ENCODE measurements at places on chromosomes 4 and X.

- no peak for DNase-seq
These were observed 188.8 kb upstream of the FSTL5 start for GRCh38 chr4:162352580-162353107.

GRCh38 chrX:9598344-9598743 lies 133.5 kb downstream of the TBL1X start:
- no peak for DNase-seq

- no peak for DNase-seq
These were observed 11.9 kb upstream of the CAPN6 start for GRCh38 chrX:111282139-111282538.

DNA sequence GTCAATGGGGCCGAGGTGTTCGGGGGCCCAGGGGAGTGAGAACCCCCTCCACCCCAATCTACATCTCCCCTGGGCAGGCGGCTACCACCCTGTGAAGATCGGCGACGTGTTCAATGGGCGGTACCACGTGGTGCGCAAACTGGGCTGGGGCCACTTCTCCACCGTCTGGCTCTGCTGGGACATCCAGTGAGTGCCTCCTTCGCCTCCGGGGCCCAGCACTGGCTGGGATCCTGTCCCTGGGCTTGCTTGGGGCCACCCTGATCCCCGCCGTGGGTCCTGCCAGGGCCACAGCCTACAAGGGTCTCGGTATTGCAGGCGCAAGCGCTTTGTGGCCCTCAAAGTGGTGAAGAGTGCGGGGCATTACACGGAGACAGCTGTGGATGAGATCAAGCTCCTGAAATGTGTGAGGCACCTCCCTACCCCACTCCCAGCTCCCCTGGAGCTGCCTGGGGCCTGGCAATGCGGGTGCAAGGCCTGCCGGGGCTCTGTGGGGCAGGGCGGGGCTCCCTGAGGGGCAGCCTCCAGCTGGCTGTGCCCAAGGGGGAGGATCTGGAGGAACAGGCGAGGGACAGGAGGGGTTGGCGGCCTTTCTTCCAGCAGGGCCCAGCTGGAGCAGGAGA lies 697 bp downstream of the SRPK3 start:
- DNase-seq = no peak

GRCh38 chr4:151677193-151677592 lies 83.6 kb downstream of the GATB start:
- no peak for DNase-seq

DNA sequence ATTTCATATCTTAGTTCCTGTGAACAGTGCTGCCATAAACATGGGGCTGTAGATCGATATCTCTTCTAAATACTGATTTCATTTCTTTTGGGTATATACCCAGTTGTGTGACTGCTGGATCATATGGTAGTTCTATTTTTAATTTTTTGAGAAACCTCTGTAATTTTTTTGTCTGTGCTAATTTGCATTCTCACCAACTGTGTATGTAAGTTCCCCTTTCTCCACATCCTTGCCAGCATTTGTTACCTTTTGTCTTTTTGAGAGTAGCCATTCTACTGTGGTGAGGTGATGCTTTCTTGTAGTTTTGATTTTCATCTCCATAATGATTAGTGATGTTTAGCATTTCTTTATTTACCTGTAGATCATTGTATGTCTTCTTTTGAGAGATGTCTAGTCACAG lies 2086.5 kb upstream of the TENM3 start:
- DNase-seq = no peak

GRCh38 chrX:75107863-75108509 lies 48.1 kb downstream of the ABCB7 start:
- DNase-seq = no peak

DNA sequence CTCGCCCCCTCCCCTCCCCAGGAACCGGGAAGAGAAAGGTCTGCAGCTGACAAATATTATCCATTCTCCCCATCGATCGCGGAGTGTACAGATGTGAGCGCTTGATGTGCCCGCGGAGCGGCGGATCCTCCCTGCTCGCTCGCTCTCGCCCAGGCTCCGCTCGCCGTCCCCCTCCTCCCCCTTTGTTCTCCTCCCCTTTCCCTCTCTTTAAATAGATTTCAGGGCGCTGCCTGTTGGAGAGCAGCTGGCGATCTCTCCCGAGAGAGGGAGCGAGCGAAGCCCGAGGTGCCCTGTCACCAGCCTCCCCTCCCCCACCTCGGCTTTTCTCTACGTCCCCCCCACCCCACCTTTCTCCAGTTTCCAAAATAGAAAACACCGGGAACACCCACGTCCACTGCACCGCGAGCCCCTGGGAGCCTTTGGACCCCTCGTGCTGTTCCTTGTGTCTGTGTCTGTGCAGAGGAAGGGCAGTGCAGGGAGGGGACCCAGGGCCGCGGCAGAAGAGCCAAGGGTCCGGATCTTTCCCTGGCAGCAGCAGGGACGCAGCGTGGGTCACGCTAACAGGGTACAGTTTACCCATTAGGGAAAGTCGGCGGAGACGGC lies 56.6 kb upstream of the BCOR start:
- no peak for DNase-seq

DNA sequence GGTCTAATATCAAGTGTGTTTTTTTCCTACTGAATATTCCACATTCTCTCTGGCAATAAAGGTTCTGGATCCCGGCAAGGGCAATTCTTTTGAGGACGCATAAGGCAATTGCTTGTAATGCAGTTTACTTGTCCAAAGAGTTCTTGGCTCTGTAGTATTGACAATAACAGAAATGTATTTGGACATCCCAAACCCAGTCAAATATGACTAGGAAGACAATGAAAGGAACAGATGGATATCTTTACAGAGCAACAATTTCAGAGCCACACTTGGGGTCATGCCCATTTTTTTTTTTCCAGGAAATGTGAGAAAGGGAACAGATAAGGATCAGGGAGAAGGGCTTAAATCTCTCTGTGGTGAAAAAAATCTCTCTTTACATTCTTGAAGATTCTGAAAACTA lies 12.2 kb downstream of the GK2 start:
- DNase-seq = no peak

DNA sequence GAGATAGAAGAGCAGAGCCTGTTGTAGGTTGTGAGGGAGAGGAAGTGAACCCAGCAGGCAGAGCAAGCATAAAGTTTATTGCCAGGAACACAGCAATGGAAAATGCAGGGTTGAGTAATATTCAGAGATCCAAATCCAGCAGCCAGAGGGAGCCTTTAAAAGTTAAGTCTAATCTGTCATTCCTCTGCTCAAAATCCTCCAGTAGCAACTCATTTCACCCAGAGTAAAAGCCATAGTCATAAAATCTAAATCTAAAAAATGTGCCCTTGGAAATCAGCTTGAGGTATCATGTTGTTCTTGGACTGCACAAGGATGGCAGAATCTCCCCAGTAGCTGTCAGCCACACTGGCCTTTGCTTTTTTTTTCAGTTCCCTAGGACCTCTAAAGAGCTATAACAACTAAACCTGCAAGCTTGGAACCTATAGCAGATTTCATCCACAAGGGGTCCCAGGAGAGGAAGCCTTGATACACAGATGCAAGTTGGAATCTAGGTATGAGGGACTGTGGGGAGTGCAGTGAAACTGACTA lies 62.9 kb upstream of the FRAS1 start:
- peak; percentile 14 for DNase-seq

GRCh38 chrX:1292575-1293290 lies 24.1 kb downstream of the CSF2RA start:
- no peak for DNase-seq

DNA sequence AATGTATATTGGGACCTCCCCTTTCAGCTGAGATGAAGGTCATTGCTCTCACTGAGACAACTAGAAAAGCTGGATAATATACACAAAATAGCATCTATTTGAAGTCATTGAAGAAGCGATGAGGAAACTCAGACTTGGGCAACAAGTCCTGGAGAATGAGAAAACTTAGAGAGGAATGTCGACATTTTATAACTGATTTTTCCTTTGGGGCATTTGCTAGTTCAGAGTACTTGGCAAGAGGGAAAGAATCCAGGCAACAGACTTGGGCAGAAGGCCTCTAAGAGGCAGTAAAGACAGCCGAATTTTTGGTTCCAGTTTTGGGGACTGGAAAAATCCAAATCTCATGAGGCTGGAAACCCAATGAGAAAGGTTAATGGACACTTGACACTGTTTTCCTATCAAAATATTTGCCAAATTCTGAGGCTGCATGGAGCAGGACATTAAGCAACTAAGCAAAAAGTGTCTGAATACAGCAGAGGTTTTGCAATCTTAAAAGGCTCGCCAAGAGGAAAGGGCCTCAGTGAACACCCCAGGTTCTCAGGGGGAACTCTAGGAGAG lies 21.0 kb upstream of the ANXA5 start:
- DNase-seq = no peak

DNA sequence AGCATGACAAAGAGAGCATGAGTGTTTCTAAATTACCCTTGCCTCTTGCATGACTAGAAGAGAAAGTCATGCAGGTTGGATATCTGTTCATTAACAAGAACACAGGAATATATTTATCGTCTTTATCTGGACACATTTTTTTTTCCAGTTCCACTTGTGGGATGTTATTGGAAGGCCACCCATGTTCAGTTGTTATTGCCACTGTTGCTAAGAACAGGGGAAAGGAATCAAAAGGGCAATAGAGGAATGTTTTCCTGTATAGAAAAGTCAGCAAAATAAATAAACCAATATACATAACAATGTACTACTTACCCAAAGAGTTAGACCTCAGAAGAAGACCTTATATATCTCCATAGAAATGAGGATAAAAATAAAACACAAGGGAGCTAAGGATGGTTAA lies 270.1 kb downstream of the QDPR start:
- DNase-seq = no peak

GRCh38 chr4:171157462-171158082 lies 655.6 kb upstream of the GALNTL6 start:
- no peak for DNase-seq

- DNase-seq = no peak
These were observed 354.9 kb downstream of the RPA4 start for GRCh38 chrX:97238632-97239031.

DNA sequence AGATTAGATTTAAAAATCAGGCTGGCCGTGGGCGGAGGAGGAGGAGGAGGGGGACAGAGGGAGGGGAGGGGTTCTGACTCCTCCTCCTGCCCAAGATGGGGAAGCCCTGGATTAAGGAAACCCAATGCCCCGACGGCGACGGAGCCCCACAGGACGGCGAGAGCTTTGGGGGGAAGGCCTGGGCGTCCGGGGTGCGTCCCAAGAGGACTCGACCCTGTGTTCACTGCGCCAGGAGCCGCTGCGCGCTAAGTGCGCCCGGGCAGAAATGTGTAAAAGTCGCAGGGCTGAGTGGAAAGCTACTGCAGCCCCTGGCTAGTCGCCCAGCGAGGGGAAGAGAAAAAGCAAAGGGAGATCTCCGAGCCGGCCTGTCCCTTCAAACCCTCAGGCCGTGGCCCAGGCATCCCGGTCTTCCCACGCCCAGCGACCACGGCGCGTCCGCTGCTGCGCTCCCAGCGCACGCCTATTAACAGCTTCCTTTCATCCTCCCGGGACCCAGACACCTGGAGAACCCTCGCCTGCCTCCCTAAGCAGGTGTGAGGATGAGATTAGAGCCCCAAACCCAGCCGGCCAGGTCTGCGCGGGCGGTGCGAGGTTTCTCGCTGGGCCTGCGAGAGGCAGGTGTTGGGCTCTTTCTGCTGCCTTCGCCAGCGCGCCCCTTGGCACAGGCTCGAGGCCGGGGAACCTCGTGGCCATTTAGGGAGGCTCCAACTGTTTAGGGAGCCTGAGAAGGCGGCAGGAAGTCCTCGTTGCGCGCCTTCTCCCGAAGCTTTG lies 1.4 kb upstream of the RPS6KA3 start:
- DNase-seq = peak; percentile 20

DNA sequence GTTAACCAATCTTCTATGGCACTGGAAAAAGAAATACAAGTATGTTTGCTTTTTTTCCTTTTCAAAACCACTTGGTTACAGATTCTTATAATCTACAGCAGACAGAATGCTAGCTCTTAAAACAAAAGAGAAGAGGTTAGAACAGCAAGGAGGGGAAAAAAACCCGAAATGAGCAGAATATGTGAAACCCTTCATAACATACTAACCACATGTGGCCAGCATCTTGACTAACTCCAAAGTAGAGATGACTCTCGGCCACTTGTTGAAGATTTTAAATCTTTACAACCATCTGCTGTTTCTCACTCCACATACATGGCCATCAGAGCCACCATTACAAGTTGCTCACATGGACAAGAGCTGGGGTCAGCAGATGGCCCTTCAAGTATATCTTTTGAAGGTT lies 100.3 kb downstream of the PAPSS1 start:
- DNase-seq = no peak

Data from 8988T (cell line).